Activated naive CD8-positive, alpha-beta T cell treated with anti-CD3 and anti-CD28 coated beads for 36 hours (primary cell): ENCODE measurements at places on chromosomes 6 and 20. TPM values are rescaled to one million over a fixed set of nuclear protein-coding genes. Genes with fewer than 3 reads are reported as not detected.

GRCh38 chr6:43076464-43077332 lies 584 bp downstream of the PTK7 start:
- H3K27ac ChIP-seq = no peak overlapping the region
- H3K4me1 ChIP-seq = peaks cover 4% of the 10 kb centered on the region
- H3K27me3 ChIP-seq = peaks cover 18% of the 10 kb centered on the region

- H3K4me3 ChIP-seq = no peak overlapping the region
- no peak for DNase-seq
- no peak overlapping the region for H3K27ac ChIP-seq
- H3K4me1 ChIP-seq = peaks cover 8% of the 10 kb centered on the region
- peaks cover 72% of the 10 kb centered on the region for H3K27me3 ChIP-seq
Measured at GRCh38 chr20:37901654-37902503, 1.0 kb upstream of the VSTM2L start.

DNA sequence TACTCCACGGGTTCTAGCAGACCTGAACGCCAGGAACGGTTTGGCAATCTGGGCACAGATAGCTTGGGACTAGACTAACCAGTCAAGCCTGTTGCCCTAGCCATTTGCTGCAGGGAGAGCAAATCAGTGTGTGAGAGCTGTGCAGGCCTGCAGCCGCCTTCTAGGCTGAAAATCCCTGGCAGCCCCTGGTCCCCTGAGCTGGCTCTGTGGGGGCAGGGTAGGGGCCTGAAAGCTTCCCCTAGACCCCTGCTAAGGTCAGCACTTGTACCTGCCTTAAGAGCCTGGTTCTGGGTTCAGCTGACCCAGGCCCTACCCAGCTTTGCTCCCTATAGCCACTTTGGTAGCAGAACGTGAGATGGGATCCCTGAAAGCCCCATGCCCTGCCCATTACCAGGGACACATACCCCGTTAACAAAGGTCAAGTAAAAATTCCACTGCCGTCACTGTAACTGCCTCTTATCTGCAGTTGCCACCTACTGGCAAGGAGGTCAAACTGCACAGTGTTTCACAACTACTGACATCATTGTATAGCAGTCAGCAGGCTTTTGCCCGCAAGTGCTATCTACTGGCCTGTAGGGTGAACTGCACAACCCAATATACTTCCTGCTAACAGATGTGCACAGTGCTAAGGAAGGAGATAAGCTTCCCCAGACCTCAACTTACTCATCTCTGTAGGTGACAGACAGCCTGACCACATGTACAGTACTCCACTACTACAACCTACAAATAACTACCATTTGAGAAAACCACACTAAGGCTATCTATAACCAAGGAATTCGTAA lies 95.1 kb upstream of the OLIG3 start:
- H3K4me3 ChIP-seq = no peak overlapping the region
- H3K4me1 ChIP-seq = peaks cover 5% of the 10 kb centered on the region
- peaks cover 9% of the 10 kb centered on the region for H3K36me3 ChIP-seq

GRCh38 chr20:44904377-44904776 lies 5.5 kb upstream of the PABPC1L start:
- H3K4me1 ChIP-seq = peaks cover 29% of the 10 kb centered on the region
- no peak for DNase-seq
- H3K27ac ChIP-seq = no peak overlapping the region
- H3K36me3 ChIP-seq = peaks cover 22% of the 10 kb centered on the region
- no peaks in the 10 kb centered on the region for H3K27me3 ChIP-seq

DNA sequence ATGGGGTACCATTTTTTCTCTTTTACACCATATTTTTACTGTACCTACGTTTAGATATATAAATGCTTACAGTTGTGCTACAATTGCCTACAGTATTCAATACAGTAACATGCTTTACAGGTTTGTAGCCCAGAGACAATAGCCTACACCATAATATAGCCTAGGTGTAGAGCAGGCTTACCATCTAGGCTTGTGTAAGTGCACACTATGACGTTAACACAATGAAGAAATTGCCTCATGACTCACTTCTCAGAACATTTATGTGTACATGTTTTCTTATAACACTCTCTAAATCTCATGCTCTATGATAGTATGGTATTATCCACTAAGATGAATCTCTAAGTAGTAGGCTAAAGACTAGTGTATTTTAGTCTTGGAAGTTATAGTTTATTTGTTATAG lies 13.5 kb downstream of the GPR63 start:
- peaks cover 3% of the 10 kb centered on the region for H3K4me1 ChIP-seq
- H3K36me3 ChIP-seq = peaks cover 2% of the 10 kb centered on the region
- H3K27me3 ChIP-seq = peaks cover 22% of the 10 kb centered on the region
- no peak for DNase-seq
- no peak overlapping the region for H3K4me3 ChIP-seq
- no peak overlapping the region for H3K27ac ChIP-seq

- no peaks in the 10 kb centered on the region for H3K27me3 ChIP-seq
- no peak overlapping the region for H3K27ac ChIP-seq
- no peak overlapping the region for H3K4me3 ChIP-seq
- H3K4me1 ChIP-seq = peaks cover 4% of the 10 kb centered on the region
- H3K36me3 ChIP-seq = peaks cover 24% of the 10 kb centered on the region
- no peak for DNase-seq
Measured at GRCh38 chr20:20499439-20499838, 131.5 kb downstream of the INSM1 start.

GRCh38 chr6:27553123-27553904 lies 80.4 kb upstream of the ZNF184 start:
- H3K4me1 ChIP-seq = peaks cover 10% of the 10 kb centered on the region
- peaks cover 8% of the 10 kb centered on the region for H3K36me3 ChIP-seq
- H3K4me3 ChIP-seq = peak overlapping the region; percentile 65
- peaks cover 93% of the 10 kb centered on the region for H3K27me3 ChIP-seq
- peak; percentile 55 for DNase-seq

GRCh38 chr6:13273931-13274706 lies 54.2 kb downstream of the TBC1D7 start:
- peak overlapping the region; percentile 42 for H3K4me3 ChIP-seq
- peaks cover 29% of the 10 kb centered on the region for H3K4me1 ChIP-seq
- no peaks in the 10 kb centered on the region for H3K36me3 ChIP-seq
- peak; percentile 60 for DNase-seq

DNA sequence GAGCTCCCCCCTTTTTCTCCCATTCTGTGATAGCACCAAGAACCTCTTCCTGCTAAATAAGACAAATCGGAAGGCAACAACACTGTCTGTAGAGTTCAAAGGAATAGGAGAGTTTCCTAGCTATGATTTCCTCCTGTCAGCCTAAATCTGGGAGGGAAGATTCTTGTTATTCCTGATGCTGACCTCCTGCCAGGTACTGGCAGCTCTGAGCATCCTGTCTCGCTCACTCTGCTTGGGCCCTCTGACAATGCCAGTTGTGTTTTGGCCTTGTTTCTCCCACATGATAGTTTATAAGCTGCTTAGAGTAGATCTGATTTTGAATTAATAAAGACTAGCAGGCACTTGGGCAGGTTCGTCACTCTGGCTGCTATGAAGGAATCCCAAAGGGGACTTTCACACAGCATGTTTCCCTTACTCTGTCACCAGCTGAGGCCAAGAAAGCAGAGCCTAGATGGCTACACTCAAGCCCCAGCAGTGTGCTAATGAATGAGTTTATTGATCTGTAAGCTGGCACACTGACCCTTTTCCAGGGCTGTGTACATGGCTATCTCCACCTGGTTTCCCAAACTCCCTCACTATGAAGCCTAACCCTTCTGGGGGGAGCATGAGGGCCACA lies 52.3 kb downstream of the UQCC1 start:
- H3K27ac ChIP-seq = no peak overlapping the region
- no peaks in the 10 kb centered on the region for H3K27me3 ChIP-seq

DNA sequence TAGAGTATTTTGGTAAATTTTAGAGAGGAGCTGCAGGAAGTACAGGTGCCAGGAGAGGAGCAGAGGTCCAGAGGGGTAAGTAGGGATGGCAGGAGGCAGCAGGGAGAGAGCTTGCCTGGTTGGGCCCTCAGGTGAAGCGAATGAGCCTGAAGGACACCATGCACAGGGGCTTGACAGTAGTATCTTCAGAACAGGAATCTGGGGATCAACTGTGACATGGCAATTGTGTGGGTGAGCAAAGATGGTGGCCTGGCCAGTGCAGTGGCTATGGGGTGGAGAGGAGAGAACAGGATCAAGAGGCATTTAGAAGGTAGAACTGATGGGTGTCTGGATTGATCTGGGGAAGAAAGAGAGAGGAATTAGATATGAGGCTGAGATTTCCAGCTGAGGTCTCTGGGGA lies 68.7 kb upstream of the RNF24 start:
- peaks cover 9% of the 10 kb centered on the region for H3K36me3 ChIP-seq
- no peak overlapping the region for H3K4me3 ChIP-seq
- H3K27me3 ChIP-seq = peaks cover 9% of the 10 kb centered on the region
- H3K4me1 ChIP-seq = peaks cover 33% of the 10 kb centered on the region
- DNase-seq = no peak
- peak overlapping the region; percentile 62 for H3K27ac ChIP-seq

- no peaks in the 10 kb centered on the region for H3K27me3 ChIP-seq
- no peak overlapping the region for H3K4me3 ChIP-seq
- H3K27ac ChIP-seq = no peak overlapping the region
Measured at GRCh38 chr6:34441526-34441925, 15.7 kb upstream of the RPS10 start.

DNA sequence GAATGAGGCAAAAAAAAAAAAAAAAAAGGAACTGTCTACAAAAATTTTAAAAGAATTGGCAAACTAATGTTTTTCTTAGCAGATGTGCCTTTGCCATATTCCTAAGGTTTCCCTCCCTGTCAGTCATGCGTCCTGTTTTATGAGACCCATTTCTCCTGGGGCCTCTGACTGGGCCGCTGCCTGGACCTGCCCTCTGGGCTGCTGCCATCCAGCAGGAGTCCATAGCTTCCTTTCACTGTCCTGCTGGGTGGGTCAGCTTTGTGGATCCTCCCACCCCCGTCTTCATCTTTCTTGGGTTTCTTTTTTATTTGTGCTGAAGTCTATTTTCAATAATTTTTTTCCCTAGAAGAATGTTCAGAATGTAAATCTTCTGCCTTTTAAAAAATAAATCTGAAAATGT lies 110.8 kb upstream of the SCP2D1 start:
- no peak overlapping the region for H3K27ac ChIP-seq
- no peaks in the 10 kb centered on the region for H3K27me3 ChIP-seq

- peaks cover 17% of the 10 kb centered on the region for H3K4me1 ChIP-seq
- H3K27ac ChIP-seq = no peak overlapping the region
- no peaks in the 10 kb centered on the region for H3K27me3 ChIP-seq
- H3K36me3 ChIP-seq = peaks cover 3% of the 10 kb centered on the region
- no peak for DNase-seq
Measured at GRCh38 chr6:11143394-11144371, 32.2 kb upstream of the ERVFRD-1 start.

DNA sequence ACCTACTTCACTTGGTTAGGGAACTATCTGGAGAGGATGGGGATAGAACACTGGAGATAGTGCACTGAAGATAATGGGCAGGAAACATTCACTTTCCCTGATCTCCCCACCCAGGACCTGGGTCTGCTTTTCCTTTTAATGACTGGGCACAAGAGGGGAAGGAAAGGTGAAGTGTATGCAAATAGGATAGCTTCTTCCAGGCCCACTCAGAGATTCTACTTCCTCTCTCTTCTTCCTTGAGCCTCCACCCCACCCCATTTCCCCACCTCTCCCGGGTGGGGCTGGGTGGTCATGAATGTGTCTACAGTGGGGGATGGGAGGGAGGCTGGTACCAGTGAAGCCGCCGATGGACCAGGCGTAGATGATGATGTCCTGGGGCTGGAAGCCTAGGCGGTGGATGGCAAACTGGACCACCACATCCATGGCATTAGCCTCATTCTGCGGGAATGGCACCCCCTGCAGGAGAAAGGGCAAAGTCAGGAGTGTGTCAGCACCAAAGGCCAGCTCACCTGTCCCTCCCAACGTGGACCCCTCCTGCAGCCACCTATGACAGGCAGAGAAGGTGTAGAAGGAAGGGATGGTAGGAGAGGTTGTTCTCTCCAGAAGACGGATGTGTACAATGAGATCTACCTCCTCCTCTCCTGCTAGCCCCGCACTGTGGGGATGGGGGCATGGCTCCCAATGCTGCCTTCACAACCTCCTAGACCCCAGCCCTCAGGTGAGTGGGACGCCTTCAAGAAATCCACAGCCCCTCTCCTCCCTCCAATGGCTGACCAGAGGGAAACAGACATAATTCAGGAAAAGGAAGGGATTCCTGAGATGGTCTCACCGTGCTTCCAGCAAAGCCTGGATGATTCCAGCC lies 8.6 kb upstream of the LY6G5C start:
- H3K27ac ChIP-seq = peak overlapping the region; percentile 16
- H3K36me3 ChIP-seq = peaks cover 11% of the 10 kb centered on the region
- DNase-seq = no peak
- H3K4me1 ChIP-seq = peaks cover 2% of the 10 kb centered on the region

DNA sequence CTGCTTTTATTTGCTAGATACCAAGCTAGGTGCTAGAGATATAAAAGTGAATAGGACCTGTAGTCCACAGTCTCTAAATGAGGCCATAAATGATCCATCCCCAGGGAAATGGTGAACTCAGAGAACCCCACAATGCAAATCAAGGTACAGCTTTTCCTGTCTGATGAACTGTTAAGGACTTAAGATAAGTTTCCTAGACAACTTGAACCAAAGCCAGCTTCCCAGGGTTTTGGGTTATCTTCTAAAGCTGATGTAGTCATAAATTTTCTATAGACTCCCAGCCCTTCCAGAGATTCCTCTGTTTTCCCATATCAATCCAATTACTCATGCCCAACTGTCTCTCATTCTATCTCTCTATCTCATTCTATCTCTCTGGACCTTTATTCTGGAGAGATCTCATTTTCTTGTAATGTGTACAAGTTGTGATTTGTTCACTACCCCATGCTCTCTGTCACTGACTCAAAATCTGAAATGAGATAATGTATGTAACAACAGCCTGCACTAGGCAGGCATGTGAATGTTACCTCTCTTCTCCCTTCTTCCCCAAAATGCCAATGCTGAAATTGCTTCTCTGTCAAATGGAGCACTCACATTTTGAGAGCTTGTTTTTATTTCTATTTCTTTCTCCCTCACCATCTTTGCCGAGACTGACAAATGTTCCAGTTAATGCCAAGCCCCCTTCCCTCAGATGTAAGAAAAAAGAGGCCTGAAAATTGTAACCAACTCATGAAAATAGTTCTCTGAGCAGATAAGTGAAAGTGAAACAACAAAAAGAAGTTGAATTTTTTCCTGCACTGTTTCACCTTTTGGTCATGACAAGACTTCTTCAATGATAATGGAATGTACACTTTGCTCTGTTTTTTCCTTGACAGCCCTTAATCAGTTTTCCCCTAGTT lies 279.9 kb downstream of the SLC35F1 start:
- H3K4me1 ChIP-seq = peaks cover 15% of the 10 kb centered on the region
- H3K27ac ChIP-seq = peak overlapping the region; percentile 62
- peaks cover 4% of the 10 kb centered on the region for H3K27me3 ChIP-seq

DNA sequence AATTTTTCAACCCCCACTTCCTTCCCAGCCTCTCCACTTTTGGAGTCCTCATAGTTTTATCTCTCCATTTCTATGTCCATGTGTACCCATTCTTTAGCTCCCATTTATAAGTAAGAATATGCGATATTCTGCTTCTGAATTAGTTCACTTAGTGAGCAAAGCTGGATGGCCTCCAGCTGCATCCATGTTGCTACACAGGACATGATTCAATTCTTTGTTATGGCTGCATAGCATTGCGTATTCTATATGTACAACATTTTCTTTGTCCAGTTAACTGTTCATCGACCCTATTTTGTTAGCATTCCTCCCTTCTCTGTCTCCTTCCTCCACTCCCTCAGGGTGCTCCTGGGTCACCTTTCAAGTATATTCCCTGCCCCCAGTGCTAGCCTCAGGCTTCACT lies 210.0 kb upstream of the SSTR4 start:
- DNase-seq = no peak
- H3K4me3 ChIP-seq = no peak overlapping the region
- no peaks in the 10 kb centered on the region for H3K4me1 ChIP-seq
- no peaks in the 10 kb centered on the region for H3K36me3 ChIP-seq
- H3K27me3 ChIP-seq = no peaks in the 10 kb centered on the region

Gene HLA-DRB5
- 0.52 TPM for total RNA-seq

Gene FKBP1A
- total RNA-seq = 324 TPM

Gene MICB
- total RNA-seq = 18.5 TPM

Gene SLC12A5
- 0.52 TPM for total RNA-seq

Gene GJA1
- 0.24 TPM for total RNA-seq

Gene EFCAB8
- 0.27 TPM for total RNA-seq

Gene RAET1L
- total RNA-seq = not detected

Gene SLC22A23
- total RNA-seq = 0.24 TPM

Gene SIRPD
- total RNA-seq = 0.28 TPM
